ENCODE measurements at places on chromosomes 5 and 9.

- DNase-seq, result no peak
These were observed 24.0 kb downstream of the ADAMTS16 start for GRCh38 chr5:5164163-5164562.

GRCh38 chr9:34686732-34687131 is 4.3 kb downstream of the CCL19 start:
- peak; percentile 51 for DNase-seq

DNA sequence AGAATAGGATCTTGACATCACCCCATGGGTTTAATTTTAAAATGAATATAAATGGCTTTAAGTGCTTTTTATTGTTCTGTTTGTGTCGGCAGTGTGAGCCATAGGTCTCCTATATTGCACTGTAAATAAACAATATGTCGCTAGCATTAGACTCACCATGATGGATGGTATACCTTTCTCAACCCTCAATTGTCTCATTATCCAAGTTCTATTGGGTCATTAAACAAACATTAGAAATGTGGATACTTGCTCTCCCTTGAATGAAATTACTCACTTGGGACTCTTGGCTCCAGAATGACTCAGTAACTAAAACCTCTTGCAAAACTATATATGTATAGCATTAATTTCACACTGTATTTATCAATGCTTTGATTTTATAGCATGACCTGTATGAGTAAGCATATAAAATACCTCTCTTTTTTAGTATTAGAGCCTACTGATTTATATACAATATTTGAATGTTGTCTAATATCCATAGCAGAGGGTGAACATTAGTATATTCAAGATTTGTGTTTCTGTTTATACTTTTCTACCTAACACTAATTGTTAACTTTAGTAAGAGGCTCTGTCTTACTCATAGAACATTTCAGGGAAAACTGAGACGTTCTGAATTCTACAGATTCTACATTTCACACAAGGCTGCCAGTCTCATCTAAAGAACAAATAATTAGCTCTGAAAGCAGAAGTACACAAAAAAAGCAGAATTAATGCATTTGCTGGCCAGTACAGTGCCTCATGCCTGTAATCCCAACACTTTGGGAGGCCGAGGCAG is 303.8 kb upstream of the PRR16 start:
- DNase-seq, result peak; percentile 58

DNA sequence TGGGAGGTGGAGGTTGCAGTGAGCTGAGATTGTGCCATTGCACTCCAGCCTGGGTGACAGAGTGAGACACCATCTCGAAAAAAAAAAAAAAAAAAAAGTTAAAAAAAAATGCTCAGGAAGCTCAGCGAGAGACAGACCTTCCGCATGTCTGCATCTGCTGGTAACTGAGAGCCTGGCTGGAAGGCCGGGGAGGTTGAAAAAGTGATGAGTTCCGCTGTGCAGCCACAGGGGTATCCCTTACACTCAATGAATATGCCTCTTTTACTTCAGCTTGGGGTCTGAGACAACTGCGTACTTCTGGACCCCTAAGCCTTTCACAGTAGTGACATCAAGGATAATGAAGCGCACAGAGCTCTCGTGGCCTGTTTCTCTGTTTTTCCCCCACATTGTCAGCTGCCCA is 179.9 kb upstream of the KLF4 start:
- DNase-seq, result no peak

DNA sequence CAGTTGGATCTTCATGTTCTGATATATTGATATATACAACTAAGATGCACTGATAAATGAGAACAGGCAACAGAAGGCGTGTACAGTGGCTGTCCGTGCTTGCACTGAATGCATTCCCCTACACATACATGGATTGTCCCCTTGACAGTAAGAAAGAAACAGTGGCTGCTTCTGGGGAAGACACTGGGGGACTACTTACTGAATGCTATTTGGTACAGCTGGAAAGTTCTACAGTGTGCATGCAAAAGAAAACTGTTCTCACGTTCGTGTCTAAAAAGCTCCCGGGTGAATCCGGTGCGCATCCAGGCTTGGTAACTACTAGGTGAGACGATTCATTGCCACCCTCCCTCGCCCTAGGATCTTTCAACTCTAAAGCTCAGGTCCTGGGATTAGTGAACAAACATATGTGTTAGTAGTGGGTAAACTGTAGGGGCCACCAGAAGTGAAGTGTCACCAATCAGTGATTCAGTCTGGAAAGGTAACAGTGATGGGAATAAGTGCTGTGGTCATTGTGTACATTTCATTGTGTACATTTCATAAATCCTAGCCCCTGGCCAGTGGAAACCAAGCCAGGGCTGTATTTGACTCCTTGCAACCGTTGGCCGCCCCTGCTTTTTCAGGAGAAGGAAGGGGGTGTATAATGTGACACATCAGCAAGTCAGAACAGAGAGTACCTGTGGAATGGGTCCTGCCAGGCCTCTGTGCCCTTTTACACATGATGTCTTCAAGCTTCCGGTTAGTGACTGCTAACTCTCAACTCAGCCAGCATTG is 46.3 kb upstream of the BOD1 start:
- no peak for DNase-seq

- DNase-seq, result peak; percentile 19
These were observed 234.2 kb upstream of the MEF2C start for GRCh38 chr5:89117124-89117644.

DNA sequence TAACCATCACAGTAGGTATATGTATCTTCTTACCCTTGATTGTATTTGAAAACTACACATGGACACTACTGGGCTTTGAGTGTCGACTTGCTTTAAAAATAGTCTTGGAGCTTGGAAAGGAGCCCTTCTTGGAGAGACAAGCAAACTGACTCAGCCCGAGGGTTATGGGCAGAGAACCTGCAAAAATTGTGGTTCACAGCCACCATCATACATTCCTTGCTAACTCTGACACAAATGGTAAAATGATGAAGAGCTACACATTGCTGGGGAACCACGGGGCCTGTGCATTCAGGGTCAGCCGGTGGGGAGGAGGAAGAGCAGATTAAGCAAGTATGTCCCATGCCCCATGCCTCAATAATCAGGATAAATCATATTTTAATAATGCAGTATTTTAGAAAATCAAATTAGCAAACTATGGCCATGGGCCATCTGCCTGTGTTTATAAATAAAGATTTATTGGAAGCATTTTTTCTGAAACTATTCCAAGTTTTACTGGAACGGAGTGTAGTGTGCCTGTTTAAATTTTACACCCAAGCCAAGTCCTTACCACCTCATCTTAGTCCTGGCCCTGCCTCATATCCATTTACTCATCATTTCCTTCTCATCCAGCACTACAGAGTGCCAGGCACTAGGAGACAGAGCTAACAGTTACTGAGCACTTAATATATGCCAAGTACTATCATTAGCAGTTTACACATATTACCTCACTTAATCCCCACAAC is 195.7 kb downstream of the PALM2AKAP2 start:
- DNase-seq, result no peak

- no peak for DNase-seq
These were observed 123.4 kb upstream of the NFIL3 start for GRCh38 chr9:91547081-91547480.

GRCh38 chr9:137222190-137223077 is at the start of gene RNF208:
Gene RNF208 (minus strand): TSS chr9:137222240. CDS start chr9:137221212, 1,028 bp downstream.
- no peak for DNase-seq

DNA sequence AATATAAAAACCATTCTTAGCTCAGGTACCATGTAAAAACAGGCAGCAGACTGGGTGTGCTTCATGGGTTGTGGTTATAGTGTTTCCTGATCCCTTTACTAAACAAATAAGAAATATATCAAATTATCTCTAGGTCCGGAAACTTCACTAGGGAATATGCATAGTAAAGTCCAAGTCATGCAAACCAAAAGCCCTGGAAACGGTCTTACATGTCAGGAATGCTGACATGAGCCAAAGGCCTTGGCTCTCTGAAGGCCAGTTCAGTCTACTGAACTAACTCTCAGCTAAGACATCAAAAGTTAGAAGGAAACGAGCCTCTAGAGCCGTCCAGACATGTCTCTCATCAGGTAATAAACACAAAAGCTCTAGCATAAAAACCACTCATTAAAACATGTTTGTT is 778.9 kb upstream of the ZNF608 start:
- DNase-seq, result no peak

- no peak for DNase-seq
These were observed 22.3 kb upstream of the TTLL11 start for GRCh38 chr9:122115176-122116035.

DNA sequence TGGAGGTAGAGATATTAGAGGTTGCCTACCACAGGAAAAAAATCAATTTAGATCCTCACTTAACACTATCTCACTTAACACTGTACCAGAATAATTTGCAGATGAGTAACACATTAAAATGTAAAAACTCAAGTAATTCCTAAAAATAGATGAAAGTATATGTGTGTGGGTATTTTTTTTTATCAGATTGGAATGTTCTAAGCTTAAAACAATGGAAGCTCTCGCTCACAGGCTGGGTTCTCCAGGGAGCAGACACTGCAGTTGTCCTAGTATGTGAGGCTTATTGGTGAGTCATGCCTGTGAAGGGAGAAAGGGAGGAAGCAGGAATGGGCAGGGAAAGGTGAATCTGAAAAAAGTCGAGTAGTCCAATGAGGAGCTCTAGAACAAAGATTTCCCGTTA is 181.3 kb upstream of the ZNF608 start:
- DNase-seq, result no peak

DNA sequence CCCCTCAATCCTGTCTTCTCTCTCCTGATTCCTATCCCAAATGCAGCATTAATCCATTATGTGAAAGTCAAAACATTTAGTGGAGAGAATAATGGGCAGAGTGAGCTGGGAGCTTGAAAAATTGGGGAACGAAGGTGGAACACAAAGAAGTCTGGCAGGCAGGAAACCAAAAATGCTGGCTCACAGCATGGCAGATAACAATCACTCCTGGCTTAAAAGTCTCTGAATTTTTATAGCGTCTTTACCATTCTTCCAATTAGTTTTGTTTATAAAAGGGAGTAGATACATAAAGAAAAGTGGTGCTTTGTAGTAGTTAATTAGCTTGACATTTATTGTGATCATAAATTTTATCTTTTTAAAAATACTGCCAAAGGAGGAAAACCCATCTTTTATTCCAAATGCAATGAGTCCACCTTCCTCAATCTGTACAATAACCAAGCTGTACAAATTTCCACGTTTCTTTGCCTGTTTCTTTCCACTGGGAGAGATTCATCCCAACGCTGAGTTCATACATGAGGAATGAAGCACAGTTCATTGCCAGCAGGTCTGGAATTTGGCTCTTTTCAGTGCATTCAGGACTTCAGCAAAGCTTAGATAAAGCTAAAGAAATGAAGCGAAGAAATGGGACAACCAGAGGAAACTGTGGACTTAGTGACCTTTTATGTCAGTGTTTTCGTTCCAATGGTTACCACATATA is 174.7 kb downstream of the HMHB1 start:
- no peak for DNase-seq

DNA sequence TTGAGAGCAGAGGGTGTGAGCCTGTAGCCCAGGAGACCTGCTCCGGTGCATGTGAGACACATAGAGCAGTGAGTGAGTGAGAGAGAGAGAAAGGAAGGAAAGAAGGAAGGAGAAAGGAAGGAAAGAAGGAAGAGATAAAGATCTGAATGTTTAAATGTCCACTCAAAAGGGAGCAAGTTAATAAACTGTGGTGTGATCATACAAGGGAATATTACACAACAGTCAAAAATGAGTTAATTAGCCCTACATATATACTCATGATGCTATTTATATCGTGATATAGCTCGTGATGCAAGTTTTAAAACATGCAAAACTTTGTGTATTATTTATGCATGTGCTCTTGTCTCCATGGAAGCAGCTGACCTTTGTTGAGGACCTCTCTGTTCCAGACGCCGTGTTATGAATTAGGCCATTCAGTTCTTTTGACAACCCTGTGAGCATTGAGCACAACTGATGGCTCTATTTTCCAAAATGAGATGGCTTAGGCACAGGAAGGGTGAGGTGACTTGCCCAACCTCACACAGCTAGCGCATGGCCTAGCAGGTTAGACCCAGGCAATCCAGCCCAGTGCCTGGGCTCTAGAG is 70.6 kb downstream of the HMCN2 start:
- DNase-seq, result no peak

- no peak for DNase-seq
These were observed 61.4 kb upstream of the AFAP1L1 start for GRCh38 chr5:149210225-149210624.

DNA sequence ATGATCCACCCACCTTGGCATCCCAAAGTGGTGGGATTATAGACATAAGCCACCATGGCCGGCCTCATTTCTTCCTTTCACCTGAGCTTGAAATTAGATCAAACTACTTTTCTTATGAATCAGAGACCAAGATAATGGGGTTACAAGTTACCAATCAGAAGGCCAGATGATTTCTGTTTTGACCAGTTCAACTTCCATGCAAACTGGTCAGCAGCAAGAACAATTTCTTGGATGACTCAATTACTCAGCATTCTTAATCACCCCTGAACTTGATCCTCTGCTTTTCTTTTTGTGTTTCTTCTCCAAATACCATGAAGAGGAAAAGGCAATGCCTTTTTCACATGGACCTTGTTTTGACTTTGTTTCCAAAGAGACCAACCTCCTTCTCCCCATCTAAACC is 10.0 kb upstream of the PLIN2 start:
- no peak for DNase-seq

- no peak for DNase-seq
These were observed 119.6 kb upstream of the TAF11L2 start for GRCh38 chr5:17378346-17378997.

- DNase-seq, result no peak
These were observed 7.4 kb downstream of the SHC3 start for GRCh38 chr9:89171231-89171630.

DNA sequence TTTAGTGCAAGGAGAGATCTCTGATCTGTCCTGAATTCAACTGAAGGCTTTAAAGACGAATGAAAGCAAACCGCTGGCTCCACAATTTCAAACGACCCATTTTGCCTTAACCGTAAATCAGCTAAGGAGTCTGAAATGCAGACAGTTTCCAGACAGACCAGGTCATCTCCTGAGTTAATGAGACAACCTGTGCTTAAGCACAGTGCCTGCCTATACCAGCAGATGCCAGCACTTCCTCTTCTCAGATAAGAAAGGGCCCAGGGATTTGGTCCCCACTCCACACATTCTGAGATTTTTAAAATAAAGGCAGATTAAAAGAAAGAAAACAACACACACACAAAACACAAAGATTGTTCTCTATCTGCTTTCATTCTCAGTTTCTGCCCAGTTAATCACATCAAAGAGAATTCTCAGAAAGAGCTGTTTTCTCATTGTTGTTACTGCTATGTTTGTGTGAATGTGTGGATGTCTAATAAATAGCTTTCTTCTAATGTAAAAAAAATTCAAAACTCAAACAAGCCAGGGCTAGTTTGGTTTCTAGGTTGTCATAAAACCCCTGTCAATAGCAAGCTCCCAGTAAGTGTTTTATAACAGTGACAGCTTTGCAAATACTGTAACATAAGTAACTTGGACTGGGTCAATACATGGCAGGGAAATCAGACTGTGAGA is 157.7 kb upstream of the SLC24A2 start:
- DNase-seq, result no peak

DNA sequence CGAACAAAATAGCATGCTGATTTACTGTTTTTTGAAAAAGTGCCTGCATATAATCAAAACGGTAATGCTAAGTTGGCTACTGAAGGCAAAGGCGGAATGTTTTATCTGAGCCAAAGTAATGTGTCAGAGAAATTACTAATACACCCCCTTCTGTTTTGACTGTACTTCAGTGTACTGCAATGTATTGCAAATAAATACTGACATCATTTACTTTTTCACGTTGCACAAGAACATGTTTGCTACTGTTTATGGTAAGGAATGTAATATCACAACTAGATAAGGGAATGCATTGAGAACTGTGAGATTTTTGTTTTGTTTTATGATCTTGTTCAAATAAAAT is 813 bp upstream of the AGTPBP1 start:
- peak; percentile 92 for DNase-seq

Measured in inflammatory macrophage treated with lipopolysaccharide for 4 hours (primary cell).